ENCODE measurements at places on chromosomes 6 and 20.

- DNase-seq, result no peak
Measured at GRCh38 chr6:25369036-25369432, 89.9 kb downstream of the CARMIL1 start.

DNA sequence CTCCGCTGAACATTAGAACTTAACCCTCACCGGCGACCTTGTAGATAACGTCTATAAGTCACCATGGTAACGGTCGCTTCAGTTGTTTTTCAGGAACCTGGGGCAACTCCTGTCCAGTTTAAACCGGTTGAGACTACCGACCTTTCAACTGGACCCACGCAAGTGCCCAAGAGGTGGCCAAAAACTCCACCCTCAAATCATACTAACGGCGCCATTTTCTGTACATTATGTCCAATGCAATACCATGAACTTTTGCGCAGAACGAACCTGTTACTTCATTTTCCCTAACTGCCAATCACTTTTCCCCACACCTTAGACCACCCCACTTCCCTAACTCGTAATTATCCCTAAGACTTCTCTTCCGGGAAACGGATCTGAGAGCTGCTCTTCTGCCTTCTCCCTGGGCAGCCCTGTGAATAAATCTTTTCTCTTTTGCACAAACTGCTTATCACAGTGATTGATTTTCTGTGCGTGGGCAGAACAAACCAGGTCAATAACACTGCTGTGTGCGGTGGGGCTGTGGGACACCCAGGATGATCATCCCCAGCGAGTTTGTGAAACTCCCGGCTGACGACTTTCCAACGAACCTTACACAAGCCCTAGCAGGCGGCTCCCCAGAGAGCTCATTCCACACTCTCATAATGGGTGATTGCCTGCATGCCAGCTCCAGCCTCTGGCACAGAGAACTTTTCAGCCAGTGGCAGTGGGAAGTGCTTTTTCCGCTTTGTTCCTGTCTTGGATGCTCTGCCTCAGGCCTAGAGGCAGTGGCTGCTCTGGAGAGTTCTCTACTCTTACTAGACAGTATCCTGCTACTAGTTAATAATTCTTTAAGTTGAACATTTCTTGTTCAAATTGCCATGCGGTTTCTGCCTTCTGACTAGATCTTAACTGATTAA is 28.6 kb downstream of the GPX5 start:
- DNase-seq, result no peak

GRCh38 chr6:53492860-53493634 is 51.9 kb downstream of the GCLC start:
- peak; percentile 19 for DNase-seq

GRCh38 chr6:109291902-109292301 is 90.4 kb downstream of the CD164 start:
- no peak for DNase-seq

- no peak for DNase-seq
Measured at GRCh38 chr6:112990971-112991370, 643.8 kb downstream of the RFPL4B start.

GRCh38 chr6:101413773-101414172 is 20.3 kb downstream of the GRIK2 start:
- DNase-seq, result no peak

DNA sequence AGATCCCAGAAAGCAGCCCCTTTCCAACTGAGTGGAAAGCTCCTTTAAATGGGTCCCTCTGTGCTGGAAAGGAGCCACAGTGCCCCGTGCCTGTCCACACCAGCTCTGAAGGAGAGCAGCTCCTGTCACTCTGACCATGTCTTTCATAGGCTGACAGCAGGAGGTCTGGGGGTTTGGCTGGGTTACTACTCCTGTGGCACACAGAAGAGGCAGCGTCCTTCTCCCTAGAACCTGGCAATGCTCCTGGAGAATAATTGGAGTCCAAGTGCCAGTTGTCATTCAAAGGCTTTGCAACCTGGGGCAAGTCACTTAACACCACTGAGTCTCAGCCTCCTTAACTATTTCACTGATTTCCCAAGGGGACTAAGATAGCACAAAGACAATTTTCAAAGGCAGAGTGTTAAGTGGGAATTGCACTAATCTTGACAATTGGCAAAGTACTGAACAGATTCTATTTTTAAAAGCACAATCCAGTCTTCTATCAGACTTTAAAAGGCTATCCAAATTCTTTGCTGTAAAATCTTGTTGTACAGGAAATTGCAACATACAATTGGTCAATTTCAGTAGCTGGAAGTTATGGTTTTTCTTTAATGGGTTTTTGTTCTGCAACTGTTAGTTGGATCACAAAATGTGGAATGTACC is 457.2 kb downstream of the KIF16B start:
- DNase-seq, result no peak

DNA sequence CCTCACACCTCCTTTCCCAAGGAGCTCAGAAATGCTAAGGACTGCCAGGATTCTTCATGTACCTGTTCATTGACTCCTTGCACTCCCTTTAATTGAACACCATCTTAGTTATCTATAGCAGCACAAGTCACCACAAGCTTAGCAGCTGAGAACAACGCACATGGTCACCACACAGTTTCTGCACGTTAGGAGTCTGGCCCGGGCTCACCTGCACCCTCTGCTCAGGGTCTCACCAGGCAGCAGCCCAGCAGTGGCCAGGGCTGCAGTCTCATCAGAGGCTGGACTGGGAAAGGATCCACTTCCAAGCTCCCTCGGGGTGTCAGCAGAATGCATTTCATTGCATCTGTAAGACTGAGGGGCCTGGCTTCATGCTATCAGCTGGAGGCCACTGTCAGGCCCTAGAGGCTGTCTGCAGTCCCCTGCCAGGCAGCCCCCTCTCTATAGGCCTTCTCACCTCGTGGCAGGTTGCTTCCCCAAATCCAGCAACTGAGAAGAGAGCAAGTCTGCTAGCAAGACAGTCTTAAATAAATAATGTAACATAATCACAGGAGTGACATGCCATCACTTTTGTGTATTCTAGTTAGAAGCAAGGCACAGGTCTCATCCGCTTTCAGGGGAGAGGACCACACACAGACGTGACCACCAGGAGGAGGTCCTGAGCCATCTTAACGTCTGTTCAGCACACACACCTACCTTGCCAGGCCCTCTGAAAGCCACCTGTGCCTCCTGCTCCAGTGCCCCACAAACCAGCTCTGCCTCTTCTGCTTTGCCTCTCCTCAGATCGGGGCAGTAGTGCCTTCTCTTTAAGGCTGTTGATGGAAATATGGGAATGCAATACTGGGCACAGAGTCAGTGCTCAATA is 165.2 kb upstream of the CST7 start:
- no peak for DNase-seq

DNA sequence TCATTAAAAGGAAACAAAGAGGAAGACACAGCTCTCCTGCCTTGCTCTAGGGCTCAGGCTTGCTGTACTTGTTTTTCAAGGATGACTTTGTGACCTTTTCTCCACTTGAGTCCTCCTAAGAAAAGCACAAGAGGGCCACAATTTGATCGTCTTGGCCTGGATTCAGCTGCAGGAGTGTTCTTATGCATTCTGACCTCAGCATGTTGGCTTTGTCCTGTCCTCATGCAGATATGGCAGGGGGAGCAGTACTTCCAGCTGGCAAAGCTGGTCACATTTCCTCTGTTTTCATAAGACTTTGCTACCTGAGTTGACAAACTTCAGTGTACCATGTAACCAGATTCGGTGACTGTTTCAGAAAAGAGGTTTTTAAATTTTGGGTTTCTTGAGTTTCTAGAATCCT is 30.8 kb downstream of the KDM1B start:
- no peak for DNase-seq

GRCh38 chr6:106979435-106979884 is 4.9 kb upstream of the CD24 start:
- peak; percentile 81 for DNase-seq

- DNase-seq, result no peak
Measured at GRCh38 chr6:159578629-159579028, 114.4 kb downstream of the SOD2 start.

GRCh38 chr6:46281110-46281509 is 110.3 kb upstream of the ENPP5 start:
- no peak for DNase-seq

DNA sequence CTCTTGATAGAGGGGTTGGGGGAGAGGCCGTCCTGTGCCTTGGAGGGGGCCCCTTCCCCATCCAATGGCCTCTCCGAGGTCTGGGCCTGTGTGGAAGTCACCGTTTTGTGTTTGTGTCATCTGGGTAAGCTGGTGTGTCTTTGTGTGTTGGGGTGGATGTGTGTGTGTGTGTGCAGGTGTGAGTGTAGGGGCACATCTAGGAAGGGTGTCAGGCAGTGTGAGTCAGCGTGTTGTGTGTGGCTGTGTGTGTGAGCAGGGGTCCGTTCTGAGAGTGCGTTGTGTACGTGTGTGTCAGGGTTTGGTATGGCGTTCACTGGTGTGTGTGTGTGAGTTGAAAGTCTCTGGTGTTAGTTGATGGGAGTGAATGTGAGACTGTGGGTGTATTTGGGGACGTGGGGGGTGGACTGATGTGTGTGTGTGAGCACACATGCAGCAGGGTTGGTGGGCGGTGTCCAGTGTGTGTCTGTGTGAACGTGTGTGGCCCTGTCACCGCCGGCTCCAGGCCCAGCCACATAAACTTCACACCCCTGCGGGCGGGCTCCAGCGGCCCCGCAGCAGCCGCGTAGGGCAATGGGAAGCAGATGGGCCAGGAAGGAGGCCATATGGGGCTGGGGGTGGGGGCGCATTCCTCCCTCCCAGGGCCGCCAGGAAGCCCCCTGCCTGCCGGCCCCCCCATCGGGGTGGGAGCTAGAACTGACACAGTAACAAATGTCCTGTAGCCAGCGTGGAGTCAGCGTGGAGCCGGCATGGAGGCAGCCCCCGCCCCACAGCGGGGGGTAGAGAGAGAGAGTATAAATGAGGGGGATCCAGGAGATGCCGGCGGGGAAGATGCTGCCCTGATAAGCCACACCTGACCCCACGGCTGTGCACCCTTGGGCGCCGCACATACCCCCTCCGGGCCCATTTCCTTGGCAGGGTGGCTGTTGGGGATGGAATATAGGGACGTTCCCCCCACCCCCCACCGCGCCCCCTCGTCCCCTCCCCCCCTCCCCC is 32.1 kb downstream of the SNAI1 start:
- no peak for DNase-seq

DNA sequence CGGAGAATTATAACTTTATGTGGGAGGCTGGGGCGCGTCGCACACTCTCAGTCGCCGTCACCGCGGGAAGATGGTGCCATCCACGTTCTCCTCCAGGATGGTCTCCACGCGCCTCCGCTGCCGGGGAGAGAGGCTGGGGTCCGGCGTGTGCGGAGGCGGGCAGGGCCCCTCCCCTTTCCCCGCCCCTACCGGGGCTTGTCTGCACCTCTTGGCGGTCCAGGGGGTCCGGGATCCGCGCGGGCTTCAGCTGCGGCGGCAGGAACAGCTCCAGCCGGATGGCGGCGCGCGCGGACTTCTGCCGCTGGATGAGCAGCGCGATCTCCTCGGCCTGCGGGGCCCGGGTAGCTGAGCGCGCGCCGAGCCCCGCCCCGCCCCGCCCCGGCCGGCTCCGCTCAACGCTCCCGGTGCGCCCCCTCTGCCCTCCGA is 807 bp downstream of the LKAAEAR1 start:
- peak; percentile 73 for DNase-seq

GRCh38 chr6:125312478-125312877 is 10.7 kb upstream of the HDDC2 start:
- DNase-seq, result no peak

GRCh38 chr6:107811591-107812218 is 12.4 kb downstream of the SCML4 start:
- DNase-seq, result peak; percentile 44

- DNase-seq, result peak; percentile 79
Measured at GRCh38 chr6:37717836-37718251, 20.2 kb upstream of the MDGA1 start.

DNA sequence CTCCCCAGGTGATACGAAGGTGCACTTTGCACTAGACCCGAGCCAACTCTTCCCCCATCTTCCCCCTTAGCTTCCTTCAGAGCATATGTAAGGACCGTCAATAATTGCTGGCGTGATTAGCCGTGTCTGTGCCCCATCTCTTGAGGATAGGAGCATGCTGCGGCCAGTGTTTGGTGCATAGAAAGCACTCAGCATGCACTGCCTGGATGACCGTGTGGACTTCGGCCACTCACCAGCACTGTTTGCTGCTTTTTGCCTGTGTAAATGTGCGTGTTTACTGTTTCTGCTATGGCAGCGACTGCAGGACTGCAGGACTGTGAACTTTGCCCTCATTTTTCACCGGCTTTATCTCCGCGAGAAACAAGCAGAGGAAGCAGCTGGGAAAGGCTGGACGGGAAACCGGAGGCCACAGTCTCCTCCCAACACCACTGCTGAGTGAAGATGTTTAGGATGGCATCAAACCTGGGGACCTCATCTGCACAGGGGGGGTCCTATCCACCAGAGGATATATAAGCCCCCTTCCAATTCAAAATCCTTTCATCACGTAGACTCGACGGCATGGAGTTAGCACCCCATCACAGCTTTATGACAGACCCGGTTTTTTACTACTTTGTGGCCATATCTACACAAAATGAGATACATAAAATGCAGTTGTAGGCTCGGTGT is 150.6 kb upstream of the AFDN start:
- DNase-seq, result no peak

- no peak for DNase-seq
Measured at GRCh38 chr6:126886106-126886505, 232.4 kb upstream of the RSPO3 start.

DNA sequence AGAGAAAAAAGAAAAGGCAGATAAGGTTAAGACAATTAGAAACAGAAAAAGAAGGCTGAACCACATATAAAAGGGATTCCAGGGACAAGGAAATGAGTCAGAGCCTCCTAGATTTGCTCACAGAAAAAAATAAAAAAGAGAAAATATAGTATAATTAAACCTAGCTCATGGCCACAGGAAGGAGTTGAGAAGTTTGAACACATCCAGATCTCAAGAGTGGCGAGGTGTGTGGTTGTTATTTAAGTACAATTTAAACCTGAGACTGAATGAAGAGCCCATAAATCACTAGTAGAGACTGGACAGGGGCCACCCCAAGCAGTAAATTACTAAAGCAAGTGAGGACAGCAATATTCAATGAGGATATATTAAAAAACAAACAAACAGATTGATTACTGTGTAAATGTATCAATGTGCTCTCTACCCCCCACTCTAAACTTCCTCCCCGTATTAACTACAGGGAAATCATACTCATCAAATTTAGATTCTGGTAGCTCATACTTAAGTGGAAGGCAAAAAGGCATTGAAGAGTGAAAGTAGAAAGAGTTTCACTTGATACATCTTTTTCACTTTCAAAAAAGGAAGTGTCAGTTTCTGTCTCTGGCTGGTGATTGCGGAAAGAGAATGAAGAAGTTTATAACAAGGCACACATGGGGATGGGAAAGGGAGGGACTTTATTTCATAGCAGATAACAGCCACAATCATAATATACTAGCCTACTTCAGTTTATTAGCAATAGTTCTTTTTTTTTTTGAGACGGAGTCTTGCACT is 49.3 kb upstream of the SCAF8 start:
- DNase-seq, result peak; percentile 50

DNA sequence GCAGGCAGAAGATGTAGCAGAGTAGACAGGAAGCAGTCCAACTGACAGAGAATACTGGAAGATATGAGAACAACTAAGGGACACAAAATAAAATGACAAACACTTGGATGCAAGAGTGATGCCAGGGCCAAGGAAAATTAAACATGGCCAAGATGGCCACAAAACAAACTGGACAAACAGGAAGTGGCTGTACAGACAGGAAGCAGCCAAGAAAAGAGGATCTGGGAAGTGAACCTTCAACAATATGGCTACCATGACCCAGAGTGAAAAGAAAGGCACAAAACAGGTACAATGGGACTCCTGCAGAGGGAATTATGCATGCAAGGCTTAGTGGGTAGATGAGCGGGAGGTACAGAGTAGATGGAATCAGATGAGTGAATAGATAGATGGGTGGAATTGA is 29.1 kb downstream of the HLA-DPB1 start:
- DNase-seq, result no peak
